ENCODE measurements at places on chromosomes 16 and 17. TPM values are rescaled to one million over a fixed set of nuclear protein-coding genes. Genes with fewer than 3 reads are reported as not detected.
A peak's percentile ranks its signal among the peaks of the same experiment; 100 is the strongest.

TP53TG3E gene
- total RNA-seq: not detected

AANAT gene
- 0.36 TPM for total RNA-seq

GRCh38 chr17:17443173-17443572 lies 33.6 kb upstream of the MED9 start:
- H3K27ac ChIP-seq: no peak overlapping the region
- H3K27me3 ChIP-seq: no peaks in the 10 kb centered on the region
- peaks cover 5% of the 10 kb centered on the region for H3K4me1 ChIP-seq
- H3K36me3 ChIP-seq: no peaks in the 10 kb centered on the region
- H3K4me3 ChIP-seq: no peak overlapping the region

DNA sequence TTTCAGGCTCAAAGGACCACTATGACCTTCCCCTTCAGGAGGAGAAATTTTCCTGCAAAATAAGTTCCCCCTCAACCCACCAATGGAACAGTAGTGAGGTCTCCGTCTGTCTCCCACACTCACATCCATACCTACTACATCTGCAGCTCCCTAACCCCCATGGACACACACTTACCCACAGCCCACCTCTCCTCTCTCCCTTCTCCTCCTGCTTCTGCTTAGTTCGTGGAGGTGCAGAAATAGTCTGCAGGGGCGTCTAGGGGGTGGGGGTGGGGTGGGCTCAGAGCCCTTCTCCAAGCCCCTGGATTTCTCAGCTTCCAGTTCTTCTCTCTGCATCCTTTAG lies 8.9 kb downstream of the HOXB4 start:
- H3K36me3 ChIP-seq: no peaks in the 10 kb centered on the region
- no peaks in the 10 kb centered on the region for H3K4me1 ChIP-seq
- no peak overlapping the region for H3K4me3 ChIP-seq
- no peak for DNase-seq

DNA sequence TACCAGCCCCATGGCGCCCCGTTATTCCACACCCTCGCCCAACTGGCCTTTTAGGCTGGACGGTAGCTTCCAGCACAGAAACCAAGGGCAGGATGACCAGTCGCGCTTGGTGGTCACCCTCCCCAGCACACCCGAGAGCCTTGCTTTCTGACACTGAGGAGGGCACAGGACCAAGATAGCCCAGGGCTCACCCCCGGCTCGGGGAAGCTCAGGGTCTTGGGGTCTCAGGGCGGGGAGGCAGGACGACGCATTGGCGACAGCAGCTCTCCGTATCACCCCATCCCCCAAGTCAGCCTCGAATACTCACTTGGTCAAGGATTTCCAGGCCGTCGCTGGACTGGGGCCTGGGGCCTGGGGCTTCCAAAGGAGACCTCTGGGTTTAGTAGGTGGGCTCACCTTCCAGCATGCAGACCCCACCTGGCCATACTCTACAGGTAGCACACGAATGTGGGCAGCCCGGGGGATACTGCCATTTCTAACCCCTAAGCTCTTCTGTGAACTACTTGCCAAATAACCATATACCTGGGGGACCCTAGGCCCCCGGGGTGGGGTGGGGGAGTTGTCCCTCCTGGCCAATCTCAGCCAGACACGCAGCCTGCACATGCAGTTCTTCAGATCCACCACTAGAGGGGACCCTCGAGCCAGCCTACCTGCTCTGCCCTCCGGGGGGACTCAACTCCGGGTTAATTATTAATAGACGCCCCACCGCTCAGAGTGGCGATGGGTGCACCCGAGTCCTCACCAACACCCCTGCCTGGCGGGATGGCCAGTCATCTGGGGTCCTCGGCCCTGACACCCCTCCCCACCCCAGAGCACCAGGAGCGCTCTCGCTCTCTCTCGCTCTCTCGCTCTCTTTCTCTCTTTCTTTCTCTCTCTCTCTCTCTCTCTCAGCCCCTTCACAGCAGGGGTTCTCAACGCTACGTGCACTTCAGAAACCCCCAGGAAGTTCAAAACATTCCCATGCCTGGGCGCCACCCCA lies 30.0 kb downstream of the TBC1D16 start:
- H3K27ac ChIP-seq: no peak overlapping the region
- peak; percentile 68 for DNase-seq
- H3K4me1 ChIP-seq: peaks cover 7% of the 10 kb centered on the region
- H3K36me3 ChIP-seq: no peaks in the 10 kb centered on the region

- H3K27ac ChIP-seq: no peak overlapping the region
- no peak for DNase-seq
- no peak overlapping the region for H3K4me3 ChIP-seq
Observed at GRCh38 chr16:53881371-53881770, 177.4 kb downstream of the FTO start.

GRCh38 chr16:66344533-66345145 lies 21.9 kb upstream of the CDH5 start:
- H3K27ac ChIP-seq: no peak overlapping the region
- no peaks in the 10 kb centered on the region for H3K36me3 ChIP-seq
- peaks cover 46% of the 10 kb centered on the region for H3K27me3 ChIP-seq
- no peaks in the 10 kb centered on the region for H3K4me1 ChIP-seq
- no peak for DNase-seq
- no peak overlapping the region for H3K4me3 ChIP-seq

GRCh38 chr17:34756637-34757021 lies 177.2 kb downstream of the TMEM132E start:
- H3K4me1 ChIP-seq: no peaks in the 10 kb centered on the region
- H3K36me3 ChIP-seq: no peaks in the 10 kb centered on the region
- H3K4me3 ChIP-seq: no peak overlapping the region
- DNase-seq: no peak
